Spinal cord (tissue), 10 donors: ENCODE measurements at places on chromosomes 2 and 18. TPM values are rescaled to one million over a fixed set of nuclear protein-coding genes. Genes with fewer than 3 reads are reported as not detected.

Gene HNMT
- total RNA-seq, result 61.6 TPM

Gene LOXHD1
- total RNA-seq, result 0.20 TPM

DNA sequence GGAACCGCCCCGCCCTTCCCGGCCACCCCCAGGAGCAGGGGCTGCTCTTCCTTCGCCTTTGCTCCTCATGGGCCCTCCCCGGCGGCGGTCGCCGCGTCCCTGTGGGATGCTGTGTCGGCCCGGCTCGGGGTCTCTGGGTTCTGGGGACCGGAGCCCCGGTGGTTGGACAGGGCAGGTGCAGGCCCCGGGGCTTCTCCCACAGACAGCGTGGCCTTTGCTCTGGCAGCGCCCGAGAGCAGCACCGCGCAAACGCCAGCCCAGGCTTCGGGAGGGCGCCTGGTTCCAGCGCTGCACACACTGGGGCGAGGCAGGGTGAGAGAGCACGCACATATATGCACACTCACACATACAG is 9.0 kb upstream of the KCNG2 start:
- no peak for DNase-seq
- H3K27ac ChIP-seq, result no peak overlapping the region
- H3K4me1 ChIP-seq, result peaks cover 27% of the 10 kb centered on the region
- peaks cover 29% of the 10 kb centered on the region for H3K27me3 ChIP-seq
- no peak overlapping the region for H3K4me3 ChIP-seq

DNA sequence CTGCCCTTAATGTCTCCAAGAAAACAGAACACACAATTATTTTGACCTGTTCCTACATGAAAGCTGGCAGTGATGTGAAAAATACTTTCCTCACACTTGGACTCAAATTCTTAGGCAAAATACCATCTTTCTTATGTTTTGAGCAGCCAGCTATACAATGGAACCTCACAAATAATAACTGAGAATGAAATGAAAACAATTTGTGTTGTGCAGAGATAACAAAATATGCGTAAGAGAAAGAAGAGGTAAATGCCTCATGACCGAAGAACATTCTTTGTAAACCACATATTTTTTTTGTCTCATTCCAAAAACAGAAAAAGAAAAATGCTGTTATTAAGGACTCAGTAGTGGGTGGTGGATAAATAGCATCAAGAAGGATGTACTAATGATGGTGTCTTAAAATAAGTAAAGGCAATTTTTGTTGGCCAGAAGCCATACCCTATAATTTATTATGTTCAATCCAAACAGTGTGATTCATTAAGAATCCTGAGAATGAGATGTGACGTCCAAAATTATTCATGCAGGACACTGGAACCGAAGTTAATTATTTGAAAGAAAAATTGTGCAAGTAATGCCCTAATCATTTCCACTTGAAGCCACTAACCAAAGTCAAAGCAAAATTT is 193.0 kb upstream of the NETO1 start:
- no peaks in the 10 kb centered on the region for H3K27me3 ChIP-seq
- no peak for DNase-seq
- no peak overlapping the region for H3K27ac ChIP-seq
- H3K36me3 ChIP-seq, result no peaks in the 10 kb centered on the region
- H3K4me3 ChIP-seq, result no peak overlapping the region
